ENCODE measurements at places on chromosomes 11 and 22. TPM values are rescaled to one million over a fixed set of nuclear protein-coding genes. Genes with fewer than 3 reads are reported as not detected.

- no peaks in the 10 kb centered on the region for H3K4me1 ChIP-seq
- no peaks in the 10 kb centered on the region for H3K36me3 ChIP-seq
- H3K4me3 ChIP-seq = no peak overlapping the region
- DNase-seq = no peak
These were observed 24.3 kb upstream of the PPFIA1 start for GRCh38 chr11:70246196-70246595.

DNA sequence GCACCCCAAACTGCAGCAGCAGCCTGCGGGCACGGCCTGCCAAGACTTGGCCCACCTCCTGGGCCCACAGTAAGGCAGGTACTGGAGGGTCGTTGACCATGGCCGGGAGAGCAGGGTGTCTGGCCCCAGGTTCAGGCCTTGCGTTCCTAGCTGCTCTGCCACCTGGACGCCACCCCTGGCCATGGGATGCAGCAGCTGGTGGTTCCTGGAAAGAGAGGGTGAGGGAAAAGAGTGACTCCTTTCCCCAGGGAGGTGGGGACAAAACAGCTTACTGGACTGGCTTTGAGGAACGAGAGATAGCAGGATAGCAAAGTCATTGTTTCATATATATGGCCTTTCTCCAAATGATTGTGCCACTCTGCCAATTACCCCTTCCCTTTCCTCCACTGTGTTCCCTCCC, 1.8 kb downstream of the BSCL2 start:
- peaks cover 29% of the 10 kb centered on the region for H3K4me1 ChIP-seq
- no peak for DNase-seq
- H3K27me3 ChIP-seq = no peaks in the 10 kb centered on the region
- no peaks in the 10 kb centered on the region for H3K36me3 ChIP-seq
- H3K27ac ChIP-seq = peak overlapping the region; percentile 85

- H3K27ac ChIP-seq = no peak overlapping the region
- H3K4me1 ChIP-seq = no peaks in the 10 kb centered on the region
- no peaks in the 10 kb centered on the region for H3K36me3 ChIP-seq
- H3K27me3 ChIP-seq = peaks cover 3% of the 10 kb centered on the region
- no peak overlapping the region for H3K4me3 ChIP-seq
These were observed 559.9 kb downstream of the MN1 start for GRCh38 chr22:27241430-27242321.

GRCh38 chr22:45771711-45772110, 100.1 kb downstream of the ATXN10 start:
- DNase-seq = no peak
- H3K27ac ChIP-seq = no peak overlapping the region
- H3K4me3 ChIP-seq = no peak overlapping the region

DNA sequence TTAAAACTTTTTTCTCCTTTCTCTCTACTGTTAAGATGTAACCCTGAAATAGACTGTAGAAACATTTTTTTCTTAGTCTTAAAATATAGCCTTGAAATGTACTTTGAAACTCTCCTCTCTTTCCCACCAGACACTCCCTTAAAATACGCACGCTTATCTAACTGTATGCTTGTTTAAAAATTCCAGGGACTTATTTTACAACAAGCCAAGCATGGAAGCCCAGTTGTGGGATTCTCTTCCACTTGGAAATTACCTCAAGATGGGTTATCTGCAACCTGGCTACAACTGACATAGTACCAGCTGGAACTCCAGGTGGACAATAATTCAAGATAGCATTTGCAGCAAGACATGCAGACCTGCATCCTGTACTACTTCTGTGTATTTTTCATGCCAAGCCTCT, 12.1 kb upstream of the CHORDC1 start:
- H3K4me3 ChIP-seq = no peak overlapping the region
- no peaks in the 10 kb centered on the region for H3K27me3 ChIP-seq
- no peak for DNase-seq
- no peaks in the 10 kb centered on the region for H3K36me3 ChIP-seq

DNA sequence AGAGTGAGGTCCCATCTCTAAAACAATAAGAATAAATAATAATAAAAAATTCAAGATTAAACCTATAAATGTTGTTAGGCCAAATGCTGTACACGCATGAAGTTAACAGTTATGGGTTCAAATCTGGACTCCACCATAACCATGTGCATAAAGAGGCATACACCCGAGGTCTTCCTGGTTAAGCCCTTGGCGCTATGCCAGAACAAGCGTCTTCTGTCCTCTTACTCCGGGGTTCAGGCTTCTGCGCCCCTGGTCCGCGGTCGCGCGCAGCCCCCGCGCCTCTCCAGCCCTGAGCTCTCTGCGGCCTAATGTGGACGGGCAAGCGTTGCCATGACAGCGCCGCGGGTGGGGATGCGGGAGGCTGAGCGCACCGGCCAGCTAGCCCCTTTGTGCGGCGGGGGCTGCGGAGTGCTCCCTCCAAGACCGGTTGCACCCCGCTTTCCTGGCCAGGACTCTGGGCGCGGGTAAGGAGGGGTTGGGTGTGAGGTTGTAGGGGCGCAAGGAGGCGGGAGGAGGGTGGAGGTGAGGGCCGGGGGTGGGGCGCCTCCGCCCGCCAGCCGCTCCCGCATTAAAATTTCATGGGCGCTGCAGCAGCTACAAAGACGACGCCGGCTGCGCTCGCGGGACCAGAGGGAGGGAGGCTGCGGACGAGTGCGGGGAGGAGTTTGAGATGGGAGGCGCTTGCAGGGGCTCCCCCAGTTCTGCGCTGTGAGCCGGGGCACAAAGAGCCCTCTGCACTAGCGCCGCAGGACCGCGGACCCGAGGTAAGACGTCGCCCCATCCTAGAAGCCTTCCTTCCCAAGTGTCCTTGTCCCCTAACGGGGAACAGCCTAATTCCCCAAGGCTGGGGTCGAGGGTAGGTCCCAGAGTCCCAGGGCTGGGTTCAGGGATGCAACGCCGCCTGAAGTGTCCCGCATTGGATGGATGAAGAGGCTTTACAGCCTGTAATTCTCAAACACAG, at the start of gene MIAT:
Gene MIAT (plus strand): TSS at position 698 of the 961 bp plus-strand sequence.
- peak; percentile 64 for DNase-seq
- H3K27me3 ChIP-seq = peaks cover 56% of the 10 kb centered on the region
- H3K36me3 ChIP-seq = no peaks in the 10 kb centered on the region
- peak within 1 kb of the TSS; percentile 18 for H3K27ac ChIP-seq
- H3K4me1 ChIP-seq = peaks cover 25% of the 10 kb centered on the region

Gene CCDC73
- total RNA-seq = not detected

Gene ADAMTS15
- total RNA-seq = 2.2 TPM

Gene FERMT3
- 14.6 TPM for total RNA-seq

Gene VPS51
- 252 TPM for total RNA-seq

All from transverse colon (tissue), 4 donors.